Activated naive CD4-positive, alpha-beta T cell treated with anti-CD3 and anti-CD28 coated beads, Interleukin-2, amount 50 U/mL, for 72 hours (primary cell): ENCODE measurements at places on chromosomes 7 and 10. TPM values are rescaled to one million over a fixed set of nuclear protein-coding genes. Genes with fewer than 3 reads are reported as not detected.

Gene ZNF22
- total RNA-seq = 3.1 TPM

Gene CALHM3
- total RNA-seq = not detected

Gene LIPN
- total RNA-seq = not detected

Gene PRPS1L1
- total RNA-seq = not detected

Gene TUBB8
- 0.32 TPM for total RNA-seq

Gene CPN1
- total RNA-seq = not detected

Gene LUC7L2
- total RNA-seq = 143 TPM

Gene POLR2J2
- 18.1 TPM for total RNA-seq

Gene CALY
- not detected for total RNA-seq

Gene TAC1
- 0.41 TPM for total RNA-seq

Gene PRSS37
- not detected for total RNA-seq

Gene SORCS1
- not detected for total RNA-seq

Gene NUTM2B
- 0.68 TPM for total RNA-seq

Gene PRR15
- not detected for total RNA-seq

Gene ST8SIA6
- not detected for total RNA-seq

Gene SGPL1
- total RNA-seq = 21.8 TPM

Gene AKR1D1
- total RNA-seq = not detected

Gene CYP2E1
- total RNA-seq = 0.32 TPM

Gene CALML5
- total RNA-seq = not detected

Gene INMT
- total RNA-seq = not detected

Gene RSPH10B
- total RNA-seq = 0.43 TPM

Gene TACC2
- not detected for total RNA-seq

Gene MLLT10
- 46.4 TPM for total RNA-seq

Gene SCART1
- total RNA-seq = 3.8 TPM

Gene MRLN
- not detected for total RNA-seq

Gene ITGA8
- total RNA-seq = not detected

Gene SYT15
- total RNA-seq = 1.4 TPM

Gene GIMAP6
- 43.2 TPM for total RNA-seq

Gene TMEM229A
- not detected for total RNA-seq

Gene TMEM236
- 0.18 TPM for total RNA-seq

Gene PPP1R9A
- total RNA-seq = not detected

Gene GSTO2
- total RNA-seq = 1.6 TPM

Gene AGR3
- not detected for total RNA-seq

Gene ZKSCAN1
- total RNA-seq = 52.2 TPM

Gene MYH16
- not detected for total RNA-seq

Gene EBF3
- total RNA-seq = not detected

Gene NRCAM
- 0.80 TPM for total RNA-seq

Gene AASS
- total RNA-seq = 6.2 TPM

Gene GTPBP4
- 96.5 TPM for total RNA-seq

Gene VIPR2
- 0.55 TPM for total RNA-seq

Gene GIMAP8
- total RNA-seq = 17.7 TPM

Gene SLC26A3
- total RNA-seq = not detected

Gene PDE6C
- not detected for total RNA-seq

Gene NCF1
- total RNA-seq = 3.2 TPM

Gene KCNMA1
- not detected for total RNA-seq

Gene CLCN1
- 0.16 TPM for total RNA-seq

Gene RAPGEF5
- 0.53 TPM for total RNA-seq

Gene CTAGE4
- total RNA-seq = 0.93 TPM

Gene NPSR1
- total RNA-seq = not detected

Gene ZMYND11
- 14.8 TPM for total RNA-seq

Gene AKR1B1
- 104 TPM for total RNA-seq

Gene ADAM12
- 1.2 TPM for total RNA-seq

Gene GPR15LG
- not detected for total RNA-seq

Gene ZNF727
- total RNA-seq = 0.29 TPM

Gene CYP26C1
- not detected for total RNA-seq
